Neural progenitor cell (in vitro differentiated cells): ENCODE measurements at places on chromosomes 7 and 10.

DNA sequence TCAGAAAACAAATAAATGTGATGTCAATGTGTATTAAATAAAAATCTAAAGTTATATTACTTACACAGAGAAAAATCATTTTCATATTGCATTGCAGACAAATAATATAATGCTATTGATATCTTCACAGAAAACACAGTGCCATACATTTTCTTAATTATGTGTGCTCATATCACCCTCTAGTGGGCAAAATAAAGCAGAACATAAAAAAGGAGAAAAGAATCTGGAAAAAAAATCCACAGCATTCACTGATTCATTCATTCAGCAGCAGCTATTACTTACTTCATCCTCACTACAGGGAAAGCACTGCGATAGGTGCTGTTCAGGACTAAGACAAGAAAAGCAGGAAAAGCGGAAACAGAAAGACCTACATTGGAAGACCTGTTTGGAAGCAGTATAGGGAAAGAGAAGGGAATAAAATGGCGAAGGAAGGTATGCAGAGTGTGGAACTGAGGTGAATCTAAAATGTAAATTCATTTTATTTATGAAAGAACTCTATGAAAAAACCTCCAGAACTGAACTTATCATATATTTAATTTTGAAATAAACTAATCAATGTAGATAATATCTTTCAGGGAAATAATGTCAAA, 73.2 kb downstream of the POT1 start:
- DNase-seq = peak; percentile 31

GRCh38 chr10:5573319-5573950, 48.7 kb downstream of the CALML3 start:
- DNase-seq = no peak

DNA sequence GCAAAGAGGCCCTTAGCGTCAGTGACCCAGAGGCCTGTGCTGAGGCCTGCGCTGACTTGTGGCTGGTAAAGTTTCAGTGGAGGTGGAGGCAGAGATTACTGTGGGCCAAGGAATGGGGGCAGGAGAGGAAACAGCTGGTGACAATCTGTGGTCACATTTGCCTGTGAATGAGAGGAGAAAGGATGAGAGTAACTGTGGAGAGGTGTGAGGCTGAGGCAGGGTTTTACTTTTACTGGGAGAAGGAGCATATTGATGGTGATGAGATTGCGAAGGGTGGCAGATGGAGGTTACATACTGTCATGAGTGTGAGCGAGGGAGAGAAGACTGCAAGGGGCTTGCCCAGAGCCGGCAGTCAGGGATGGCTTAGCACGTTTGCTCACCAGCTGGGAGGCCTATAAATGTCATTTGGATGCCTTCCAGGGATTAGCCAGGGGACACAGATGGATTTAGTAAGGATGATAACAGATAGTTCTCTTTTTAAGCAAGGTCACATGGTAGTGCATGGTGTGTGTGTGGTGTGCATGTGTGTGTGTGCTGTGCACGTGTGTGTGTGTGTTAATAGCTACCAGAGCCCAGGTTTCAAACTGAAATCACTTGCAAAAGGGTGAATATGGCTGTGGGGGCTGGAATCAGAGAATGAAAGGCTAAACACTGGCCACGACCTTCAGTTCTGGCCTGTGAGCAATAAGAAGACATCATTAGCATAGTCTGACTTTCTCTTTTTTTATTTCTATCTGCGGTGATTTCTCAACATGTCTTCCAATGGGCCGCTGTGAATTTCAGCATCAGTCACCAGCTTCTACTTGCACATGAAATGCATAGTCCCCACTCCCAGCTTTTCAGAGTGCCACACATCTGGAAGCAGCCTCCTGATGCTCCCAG, 291.5 kb upstream of the ZNF32 start:
- DNase-seq = no peak

GRCh38 chr10:89622151-89622550, 22.9 kb downstream of the PANK1 start:
- DNase-seq = no peak

DNA sequence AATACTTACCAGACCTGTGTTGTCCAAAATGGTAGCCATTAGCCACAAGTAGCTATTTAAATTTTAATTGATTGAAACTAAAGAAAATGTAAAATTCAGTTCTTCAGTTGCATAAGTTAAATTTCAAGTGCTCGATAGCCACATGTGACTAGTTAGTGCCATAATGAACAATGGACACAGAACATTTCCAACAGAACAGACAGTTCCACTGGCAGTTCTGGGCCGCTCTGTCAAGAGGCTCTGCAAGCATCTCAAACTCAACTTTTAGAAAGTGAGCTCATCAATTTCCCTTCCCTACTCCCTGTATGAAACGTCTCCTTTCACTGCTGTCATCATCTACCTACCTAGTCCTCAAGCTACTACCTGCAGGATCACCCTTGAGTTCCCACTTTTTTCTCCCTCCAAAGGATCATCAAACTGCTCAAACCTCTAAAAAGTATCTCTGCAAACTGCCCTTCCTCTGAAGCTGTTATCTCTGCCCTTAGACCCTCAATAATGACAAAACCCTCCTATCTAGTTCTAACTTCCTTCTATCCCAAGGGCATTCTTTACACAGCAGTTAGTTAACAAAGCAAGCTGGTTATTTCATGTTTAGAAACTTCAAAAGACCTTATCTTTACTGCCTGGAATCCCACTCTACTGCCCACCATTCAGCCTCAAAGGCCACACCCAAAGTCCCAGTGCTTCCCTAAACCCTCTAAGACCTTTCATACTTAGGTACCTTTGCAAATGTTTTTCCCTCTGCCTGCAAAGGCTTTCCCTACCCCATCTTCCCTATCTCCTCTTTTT, 20.6 kb downstream of the SHTN1 start:
- no peak for DNase-seq

DNA sequence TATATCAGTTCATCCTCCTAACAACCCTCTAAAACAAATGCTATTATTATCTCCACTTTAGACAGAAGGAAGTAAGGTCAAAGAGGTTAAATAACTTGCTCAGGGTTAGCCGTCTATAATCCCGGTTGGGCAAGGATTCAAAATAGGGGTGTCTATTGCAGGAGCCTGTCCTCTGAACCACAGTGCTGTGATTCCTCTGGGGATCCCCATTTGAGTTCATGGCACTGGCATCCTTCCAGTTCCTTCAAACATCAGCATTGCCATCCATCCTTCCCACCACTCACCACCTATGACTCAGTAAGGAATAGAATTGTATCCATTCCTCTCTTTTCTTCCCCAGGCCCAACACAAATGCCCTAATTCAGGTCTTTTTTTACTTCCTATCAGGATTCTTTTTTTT, 25.6 kb downstream of the HPS6 start:
- DNase-seq = no peak

GRCh38 chr10:101223274-101224059, 5.8 kb downstream of the LBX1 start:
- DNase-seq = peak; percentile 61

GRCh38 chr10:14875941-14876340, 2.7 kb upstream of the SUV39H2 start:
- no peak for DNase-seq
